ENCODE measurements at places on chromosomes 4 and X.

DNA sequence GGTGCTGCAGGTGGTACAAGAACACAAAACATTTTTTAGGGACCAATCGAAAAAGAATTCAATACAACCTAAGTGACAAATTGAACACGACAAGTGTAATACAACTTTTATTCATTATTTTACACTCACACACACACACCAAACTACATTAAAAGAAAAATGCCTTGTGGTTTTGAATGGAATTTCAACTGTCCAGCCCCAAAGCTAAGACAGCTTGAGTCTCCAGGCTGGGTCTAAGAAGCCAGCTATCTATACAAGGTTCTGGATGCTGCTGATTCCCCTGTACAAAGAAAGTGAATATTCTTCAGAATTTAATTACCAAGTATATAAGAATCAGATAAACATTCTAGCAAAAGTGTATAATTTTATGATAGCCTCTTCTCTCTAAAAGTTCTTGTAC is 118.2 kb downstream of the PPP3CA start:
- DNase-seq: no peak

GRCh38 chrX:45765767-45766166 is 565.1 kb upstream of the DIPK2B start:
- DNase-seq: no peak

GRCh38 chr4:7105276-7105675 is 37.4 kb upstream of the GRPEL1 start:
- no peak for DNase-seq

DNA sequence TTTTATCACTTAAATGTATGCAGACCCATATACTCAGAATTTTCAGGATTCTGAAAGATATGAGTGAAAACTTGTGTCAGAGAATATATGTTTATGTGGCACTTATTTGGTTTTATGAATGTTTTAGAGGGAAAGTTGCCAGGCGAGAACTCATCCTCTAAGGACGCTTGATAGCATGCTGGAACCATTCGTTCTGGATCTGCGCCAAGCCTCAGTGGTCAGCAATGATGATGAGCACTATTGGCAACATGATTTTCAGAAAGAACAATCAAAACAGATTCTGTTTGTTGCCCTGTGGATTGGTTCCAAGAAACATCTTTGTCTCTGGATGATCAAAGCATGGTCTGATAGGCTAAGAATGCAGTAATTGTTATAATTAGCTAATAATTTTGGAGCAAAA is 32.1 kb upstream of the RAPGEF2 start:
- DNase-seq: no peak

GRCh38 chrX:135410861-135411627 is 10.7 kb upstream of the SMIM10L2A start:
- DNase-seq: no peak

DNA sequence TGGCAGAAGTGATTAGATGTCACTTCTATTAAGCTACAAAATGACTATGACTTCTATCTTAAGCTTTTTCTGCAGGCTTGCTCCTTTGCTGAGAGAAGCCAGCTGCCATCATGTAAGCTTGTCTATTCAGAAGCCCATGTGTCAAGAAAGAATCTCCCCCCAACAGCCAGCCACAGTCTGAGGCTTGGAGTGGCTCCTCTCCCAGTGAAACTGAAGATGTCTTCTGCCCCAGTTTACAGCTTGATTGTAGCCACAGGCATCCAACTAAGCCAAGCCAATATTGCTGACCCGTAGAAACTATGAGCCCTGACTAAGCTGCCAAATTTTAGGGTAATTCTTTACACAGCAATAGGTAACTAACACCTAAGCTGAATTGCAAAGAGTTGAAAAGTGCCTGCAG is 26.7 kb upstream of the SLC10A7 start:
- DNase-seq: no peak

GRCh38 chr4:139795527-139796314 is 130.1 kb downstream of the MGST2 start:
- DNase-seq: no peak

Measured in stimulated activated CD8-positive, alpha-beta memory T cell treated with anti-CD3 and anti-CD28 coated beads, Interleukin-15, amount 100 ng/mL, for 24 hours (primary cell).